NCI-H226 (cell line): ENCODE measurements at places on chromosomes 2 and 18.

GRCh38 chr2:133411101-133411500 is 157.2 kb downstream of the NCKAP5 start:
- no peak for DNase-seq

- DNase-seq = no peak
Observed at GRCh38 chr2:120230515-120231471, 7.6 kb upstream of the TMEM185B start.

- DNase-seq = peak; percentile 53
Observed at GRCh38 chr18:22668496-22668895, 250.8 kb upstream of the CTAGE1 start.

GRCh38 chr2:37568565-37568964 is 102.9 kb downstream of the CDC42EP3 start:
- DNase-seq = no peak

- DNase-seq = no peak
Observed at GRCh38 chr2:235864733-235865515, 303.3 kb downstream of the GBX2 start.

- DNase-seq = no peak
Observed at GRCh38 chr2:61125123-61125710, 36.8 kb upstream of the C2orf74 start.

- no peak for DNase-seq
Observed at GRCh38 chr18:23085066-23085465, 50.2 kb upstream of the CABLES1 start.

GRCh38 chr2:235639428-235639773 is 145.6 kb downstream of the AGAP1 start:
- DNase-seq = peak; percentile 64

- DNase-seq = no peak
Observed at GRCh38 chr2:29000481-29000880, 19.4 kb downstream of the TOGARAM2 start.

DNA sequence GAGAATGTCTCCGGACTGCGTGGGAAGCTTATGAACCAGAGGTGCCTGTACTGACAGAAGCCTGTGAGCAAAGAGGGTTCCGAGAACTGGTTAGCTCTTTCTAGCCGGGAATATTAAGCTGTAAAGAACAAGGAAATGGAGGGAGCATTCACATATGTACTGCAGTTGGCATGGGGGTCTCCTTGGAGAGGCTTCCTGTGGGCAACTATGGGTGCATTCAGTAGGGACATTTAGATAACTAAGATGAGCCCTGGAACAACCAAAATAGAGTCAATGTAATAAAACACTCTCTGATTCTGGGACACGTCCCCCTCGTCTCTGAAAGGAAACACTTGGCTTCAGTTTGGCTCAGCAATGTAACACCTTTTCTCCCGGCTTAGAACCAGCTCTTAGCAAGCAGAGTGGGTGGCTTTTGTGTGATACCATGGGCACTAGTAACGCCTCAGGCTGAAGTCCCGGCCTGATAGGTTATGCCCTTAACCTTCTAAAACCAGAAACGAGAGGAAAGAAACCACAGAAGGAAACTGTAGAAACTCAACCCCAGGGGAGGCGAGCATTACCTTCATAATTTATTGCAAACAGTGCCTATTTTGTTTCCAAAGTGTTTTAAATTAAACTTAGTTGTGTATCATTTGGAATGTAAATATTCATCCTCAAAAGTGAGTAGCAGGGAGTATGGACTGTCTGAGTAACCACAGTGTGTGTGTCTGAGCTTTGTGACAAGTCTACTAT is 48.8 kb upstream of the LPIN2 start:
- no peak for DNase-seq

GRCh38 chr18:35572644-35573043 is 8.9 kb upstream of the GALNT1 start:
- DNase-seq = no peak

DNA sequence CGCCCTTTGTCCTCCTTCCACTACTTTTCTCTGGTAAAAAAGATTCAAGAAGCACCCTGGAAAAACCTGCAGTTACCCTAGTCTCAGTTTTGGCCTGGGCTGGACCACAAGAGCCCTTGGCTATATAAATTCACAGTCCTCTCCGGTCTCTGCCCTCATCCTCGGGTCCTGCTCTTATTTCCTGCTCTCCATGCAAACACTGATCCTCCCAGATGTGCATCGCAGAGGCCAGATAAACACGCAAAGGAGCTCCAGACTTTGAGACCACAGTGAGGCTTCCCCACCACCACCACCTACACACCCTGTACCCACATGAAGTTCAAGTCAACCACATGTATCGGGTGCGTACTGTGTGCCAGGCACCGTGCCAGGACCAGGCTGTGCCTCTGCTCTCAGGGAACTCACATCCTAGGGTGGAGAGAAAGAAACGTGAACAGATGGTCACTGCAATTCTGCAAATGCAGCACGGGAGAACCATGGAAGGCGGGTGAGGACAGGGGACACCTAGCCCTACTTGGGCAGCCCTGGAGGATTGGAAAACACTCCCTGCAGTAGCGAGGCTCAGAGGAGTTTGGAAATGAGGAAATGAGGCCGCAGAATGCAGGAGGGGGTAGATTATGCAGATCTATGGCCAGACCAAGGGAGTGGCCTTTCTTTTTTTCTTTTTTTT is 7.4 kb downstream of the CTDSP1 start:
- DNase-seq = no peak

DNA sequence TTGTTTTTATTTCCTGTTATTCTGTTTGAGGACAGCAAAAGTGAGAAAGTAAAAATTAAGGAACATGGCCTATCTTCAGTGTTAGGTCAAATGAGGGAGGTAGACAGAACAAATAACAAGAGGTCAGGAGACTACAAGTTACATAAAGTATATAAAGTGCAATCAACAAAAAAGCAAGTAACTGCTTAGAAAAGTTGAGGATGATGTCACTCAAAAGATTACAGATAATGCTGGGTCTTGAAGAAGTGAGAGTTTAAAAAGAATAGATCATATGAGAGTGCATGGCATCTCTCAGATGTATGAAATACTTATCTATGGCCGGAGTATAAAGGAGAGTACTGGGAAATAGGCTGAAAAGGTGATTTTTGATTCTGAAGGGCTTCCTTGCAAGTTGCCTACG is 79.9 kb downstream of the LNPK start:
- DNase-seq = no peak

DNA sequence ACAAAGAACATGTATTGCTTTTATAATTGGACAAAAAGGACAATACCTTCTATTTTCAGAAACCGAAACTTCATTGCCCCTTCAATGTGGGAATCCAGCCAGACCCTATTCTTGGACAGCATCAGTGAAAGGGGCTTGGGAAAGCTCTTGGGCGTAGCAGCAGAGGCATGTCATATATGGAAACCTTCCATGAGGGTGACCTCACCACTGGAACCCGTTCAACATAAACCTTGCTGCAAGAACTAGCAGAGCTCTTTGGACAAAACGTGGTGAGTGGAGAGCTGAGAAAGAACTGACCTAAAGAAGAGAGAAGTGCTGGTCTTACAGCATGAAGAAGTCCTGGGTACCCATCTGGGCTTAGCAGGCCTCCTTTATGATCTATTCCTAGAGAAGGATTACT is 22.7 kb upstream of the ACTG2 start:
- peak; percentile 53 for DNase-seq

DNA sequence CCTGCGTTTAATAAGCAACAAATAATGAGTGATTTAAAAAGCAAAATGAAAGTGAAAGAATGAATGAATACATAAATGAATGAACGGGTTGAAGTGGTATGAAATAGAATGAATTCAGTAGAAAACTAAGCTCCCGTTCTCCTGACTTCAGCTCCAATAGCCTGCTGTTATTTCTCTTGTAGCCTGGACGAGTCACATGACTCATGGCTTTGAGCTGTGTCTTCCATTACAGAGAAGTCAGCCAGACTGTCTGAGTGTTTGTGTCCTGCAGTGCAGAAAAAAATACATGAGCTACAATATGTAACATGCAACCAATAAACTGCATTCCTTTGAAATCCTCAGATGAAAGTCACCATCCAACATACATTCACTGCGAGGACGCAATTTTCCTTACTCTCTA is 21.2 kb downstream of the SCG2 start:
- DNase-seq = peak; percentile 19

DNA sequence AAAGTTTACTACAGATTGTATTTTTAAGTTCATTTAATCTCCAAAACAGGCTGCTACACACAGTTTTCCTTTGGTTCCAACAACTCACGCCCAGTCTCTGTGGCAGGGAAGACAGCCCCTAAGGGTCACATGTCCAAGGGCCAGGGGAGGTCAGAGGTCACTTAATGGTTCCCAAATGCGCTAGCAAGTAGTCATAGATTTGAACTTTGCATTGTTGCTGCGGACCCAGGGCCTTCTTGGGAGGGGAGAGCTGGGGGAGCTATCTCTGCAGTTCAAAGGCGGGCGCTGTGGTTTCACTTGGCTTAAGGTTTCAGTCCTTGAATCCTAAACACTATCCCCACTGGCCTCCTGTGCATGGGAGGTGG is 74.8 kb upstream of the ZNF532 start:
- DNase-seq = no peak

GRCh38 chr18:10319914-10320600 is 134.4 kb upstream of the APCDD1 start:
- DNase-seq = no peak

DNA sequence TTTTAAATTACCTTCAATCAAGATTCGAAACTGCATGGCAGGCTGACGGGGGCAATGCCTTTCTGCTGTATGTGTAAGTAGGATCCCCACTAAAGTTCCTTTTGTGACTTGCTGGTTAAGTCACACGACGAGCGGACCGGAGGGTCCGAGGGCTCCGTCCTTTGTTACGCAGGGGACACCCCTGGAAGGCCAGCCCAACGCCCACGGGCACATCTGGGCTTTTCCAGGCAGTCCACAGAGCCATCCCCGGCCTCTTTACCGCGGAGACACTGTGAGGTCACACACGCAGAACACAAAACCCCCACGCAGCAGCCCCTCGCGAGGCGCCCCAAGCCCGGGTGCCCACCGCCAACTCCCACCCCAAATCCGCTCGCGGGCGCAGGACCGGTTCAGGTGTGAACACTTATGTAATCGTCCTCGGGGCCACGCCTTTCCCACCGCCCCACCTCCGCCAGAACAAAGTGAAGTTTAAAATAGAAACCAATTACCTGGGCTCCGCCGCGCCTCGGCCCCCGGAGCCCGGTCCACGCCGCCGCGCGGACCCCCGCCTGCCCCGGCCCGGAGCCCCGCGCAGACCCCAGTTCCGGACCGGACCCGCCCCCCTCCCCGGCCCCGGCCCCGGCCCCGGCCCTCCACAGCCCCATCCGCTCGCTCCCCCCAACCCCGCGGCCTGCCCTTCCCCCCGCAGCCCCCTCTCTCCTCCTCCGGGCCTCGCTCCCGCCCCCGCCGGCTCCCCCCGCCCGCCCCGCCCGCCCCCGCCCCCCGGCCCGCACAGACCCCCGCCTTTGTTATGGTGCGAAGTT is 4.2 kb downstream of the ZNF516 start:
- DNase-seq = no peak

GRCh38 chr2:182862091-182862490 is 4.3 kb downstream of the FRZB start:
- no peak for DNase-seq

GRCh38 chr2:17104454-17104853 is 413.8 kb downstream of the RAD51AP2 start:
- peak; percentile 51 for DNase-seq

DNA sequence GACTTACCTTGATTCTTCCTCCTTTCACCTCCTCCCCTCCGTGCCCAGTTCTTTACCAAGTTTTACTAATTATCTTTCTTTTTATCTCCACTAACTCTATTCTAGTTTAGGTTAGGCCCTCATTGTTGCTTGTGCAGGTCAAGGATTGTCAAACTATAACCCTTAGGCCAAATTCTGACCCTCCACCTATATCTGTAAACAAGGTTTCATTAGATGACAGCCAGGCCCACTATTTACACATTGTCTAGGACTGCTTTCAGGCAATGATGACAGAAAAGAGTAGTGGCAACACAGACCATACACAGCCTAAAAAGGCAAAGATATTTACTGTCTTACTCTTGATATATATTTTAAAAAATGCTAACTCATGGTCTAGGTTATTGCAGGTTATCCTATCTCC is 212.0 kb downstream of the RAD51AP2 start:
- DNase-seq = no peak

DNA sequence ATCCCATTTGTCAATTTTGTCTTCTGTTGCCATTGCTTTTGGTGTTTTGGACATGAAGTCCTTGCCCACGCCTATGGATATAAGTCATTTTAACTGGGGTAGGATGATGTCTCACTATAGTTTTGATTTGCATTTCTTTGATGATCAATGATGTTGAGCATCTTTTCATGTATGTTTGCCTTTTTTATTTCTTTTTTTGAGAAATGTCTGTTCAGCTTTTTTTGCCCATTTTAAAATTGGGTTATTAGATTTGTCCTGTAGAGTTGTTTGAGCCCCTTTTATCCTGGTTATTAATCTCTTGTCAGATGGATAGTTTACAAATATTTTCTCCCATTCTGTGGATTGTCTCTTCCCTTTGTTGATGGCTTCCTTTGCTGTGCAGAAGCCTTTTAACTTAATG is 75.3 kb downstream of the COMMD1 start:
- DNase-seq = no peak

GRCh38 chr2:216015722-216016464 is 2.5 kb upstream of the MREG start:
- DNase-seq = no peak

- DNase-seq = no peak
Observed at GRCh38 chr2:101339266-101339880, 30.9 kb upstream of the RNF149 start.

GRCh38 chr2:85936421-85937068 is 47.8 kb upstream of the ST3GAL5 start:
- DNase-seq = peak; percentile 95

- no peak for DNase-seq
Observed at GRCh38 chr2:45180033-45180746, 170.9 kb upstream of the SIX2 start.

DNA sequence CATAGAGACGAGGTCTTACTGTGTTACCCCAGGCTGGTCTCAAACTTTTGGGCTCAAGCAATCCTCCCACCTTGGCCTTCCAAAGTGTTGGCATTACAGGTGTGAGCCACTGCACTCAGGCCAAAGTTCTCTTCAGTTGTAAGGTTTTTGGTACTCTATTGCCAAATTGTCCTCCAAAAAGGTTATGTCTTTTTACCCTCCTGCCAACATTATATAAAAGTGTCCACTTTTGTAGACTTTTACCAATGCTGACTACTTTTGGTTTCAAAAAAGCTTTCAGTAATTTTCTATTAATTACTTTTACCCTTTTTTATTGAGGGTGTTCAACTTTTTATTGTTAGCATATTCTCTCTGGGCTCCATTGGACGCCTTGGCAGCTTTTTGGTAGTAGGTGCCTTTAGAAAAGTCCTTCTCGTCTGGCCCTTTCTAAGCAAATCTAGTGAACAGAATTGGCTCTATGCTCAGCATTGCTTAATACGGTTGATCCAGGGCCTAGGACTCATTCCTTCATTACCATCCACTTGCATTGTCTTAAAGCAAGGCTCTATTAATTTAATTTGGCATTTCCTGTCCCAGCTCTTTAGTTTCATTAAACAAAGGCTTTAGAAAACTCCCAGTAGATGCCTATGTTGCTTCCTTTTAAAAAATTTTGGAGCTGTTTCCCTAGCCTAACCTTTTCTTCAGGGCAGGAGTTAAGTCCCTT is 16.7 kb upstream of the IL1A start:
- DNase-seq = no peak
